Activated CD4-positive, CD25-positive, alpha-beta regulatory T cell (primary cell): ENCODE measurements at places on chromosomes 16 and 17.

- no peak for DNase-seq
Measured at GRCh38 chr17:29504711-29505110, 62.1 kb downstream of the ABHD15 start.

DNA sequence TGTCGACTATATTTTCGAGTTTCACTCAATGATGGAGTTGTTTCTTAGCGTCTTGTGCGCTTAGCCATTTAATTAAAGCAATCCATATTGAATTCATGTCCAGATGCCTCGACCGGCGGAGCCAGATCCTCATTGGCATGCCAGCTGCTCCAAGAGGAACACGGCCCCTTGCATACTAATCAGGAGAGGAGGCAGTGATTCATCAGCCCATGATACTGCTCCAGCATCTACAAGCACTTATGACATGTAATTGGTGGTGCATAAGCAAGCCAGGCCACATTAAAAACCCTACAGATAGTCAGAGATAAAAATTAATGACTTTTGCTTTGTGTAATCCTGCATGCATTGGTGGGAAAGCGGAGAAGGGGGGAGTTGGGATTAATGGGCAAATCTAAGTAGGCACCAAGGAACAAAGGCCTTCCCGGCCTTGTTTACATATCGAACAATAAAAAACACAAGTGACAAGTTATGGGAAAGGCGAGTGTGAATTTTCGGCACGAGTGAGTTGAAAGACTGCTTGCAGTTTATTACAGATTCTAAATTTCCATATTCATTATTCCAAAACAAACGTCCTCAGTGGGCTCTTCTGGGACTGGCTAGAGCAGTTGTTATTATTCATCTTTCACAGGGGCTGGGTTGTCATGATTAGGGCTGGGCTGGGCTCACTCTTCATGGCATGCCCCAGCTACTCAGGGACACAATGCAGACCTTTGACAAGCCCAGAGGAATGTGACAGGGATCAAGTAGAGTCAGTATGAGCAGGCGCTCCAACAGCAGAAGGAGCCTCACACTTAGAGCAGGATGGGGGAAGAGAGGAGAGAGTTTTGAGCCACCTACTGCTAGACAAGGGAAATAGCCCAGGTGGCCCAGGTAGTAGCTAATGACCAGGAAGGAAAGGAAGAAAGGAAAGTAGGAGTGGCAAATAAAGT is 281.7 kb upstream of the ZFHX3 start:
- DNase-seq = no peak

GRCh38 chr17:81733507-81734404 is 21.7 kb downstream of the SLC25A10 start:
- DNase-seq = peak; percentile 42

DNA sequence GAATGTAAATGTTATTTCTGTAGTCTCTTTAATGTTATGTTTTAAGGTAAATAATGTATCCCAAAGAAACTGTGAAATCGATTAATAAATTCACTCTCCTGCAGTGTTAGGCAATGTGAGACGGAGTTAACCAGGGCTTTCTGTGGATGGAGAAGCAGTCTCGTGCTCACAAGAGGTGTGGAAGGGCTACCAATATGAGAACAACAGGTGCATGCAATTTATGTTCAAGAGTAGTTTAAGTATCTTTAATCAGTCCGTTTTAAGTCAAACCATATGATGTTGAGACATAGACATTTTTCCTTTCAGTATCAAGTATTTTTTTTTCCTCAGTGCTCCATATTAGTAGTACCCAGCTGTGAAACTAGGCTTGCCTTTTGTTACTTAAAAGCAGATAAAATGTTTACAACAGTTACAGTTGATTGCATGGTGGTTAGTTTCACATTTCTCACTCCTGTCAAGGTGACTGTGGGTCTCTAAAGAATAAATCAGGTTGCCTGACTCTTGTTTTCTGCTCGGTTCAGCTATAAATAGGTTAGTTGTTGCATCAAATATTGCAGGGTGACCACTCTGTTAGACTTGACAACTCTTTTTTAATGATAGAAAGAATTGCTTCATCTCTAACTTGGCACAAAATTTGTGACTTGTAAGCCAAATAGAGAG is 54.4 kb downstream of the COX10 start:
- no peak for DNase-seq

DNA sequence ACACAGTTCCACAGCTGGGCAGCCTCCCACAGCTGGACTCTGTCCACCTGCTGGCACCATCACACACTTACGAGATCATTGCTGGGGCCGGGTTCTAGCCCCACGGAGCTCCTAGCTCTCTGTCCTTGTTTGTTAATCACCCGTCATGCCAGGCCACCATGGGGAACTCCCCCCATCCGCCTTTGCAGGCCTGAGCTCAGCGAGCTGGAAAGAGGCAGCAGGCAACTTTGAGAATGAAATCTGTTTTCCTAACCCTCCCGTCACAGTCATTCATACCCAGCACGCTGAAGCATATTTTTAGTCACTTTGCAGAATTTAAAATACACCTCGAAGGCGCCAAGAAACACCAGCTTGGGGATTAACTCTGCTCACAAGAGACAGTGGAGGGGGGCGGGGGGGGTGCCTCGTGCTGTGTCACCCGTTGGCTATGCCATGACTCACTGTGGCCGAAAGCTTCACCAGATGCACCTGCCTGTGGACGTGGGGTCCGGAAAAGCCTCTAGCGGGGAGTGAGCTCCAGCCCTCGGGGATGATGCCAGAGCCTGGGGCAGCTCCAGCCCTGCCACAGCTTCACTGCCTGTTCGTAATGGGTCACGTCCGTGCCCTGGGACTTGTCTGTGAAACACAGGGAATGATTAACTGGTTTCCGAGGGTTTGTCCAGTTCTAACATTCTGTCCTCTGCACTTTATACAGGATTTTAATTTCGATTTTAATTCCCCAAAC is 1.4 kb upstream of the SPNS2 start:
- DNase-seq = no peak

DNA sequence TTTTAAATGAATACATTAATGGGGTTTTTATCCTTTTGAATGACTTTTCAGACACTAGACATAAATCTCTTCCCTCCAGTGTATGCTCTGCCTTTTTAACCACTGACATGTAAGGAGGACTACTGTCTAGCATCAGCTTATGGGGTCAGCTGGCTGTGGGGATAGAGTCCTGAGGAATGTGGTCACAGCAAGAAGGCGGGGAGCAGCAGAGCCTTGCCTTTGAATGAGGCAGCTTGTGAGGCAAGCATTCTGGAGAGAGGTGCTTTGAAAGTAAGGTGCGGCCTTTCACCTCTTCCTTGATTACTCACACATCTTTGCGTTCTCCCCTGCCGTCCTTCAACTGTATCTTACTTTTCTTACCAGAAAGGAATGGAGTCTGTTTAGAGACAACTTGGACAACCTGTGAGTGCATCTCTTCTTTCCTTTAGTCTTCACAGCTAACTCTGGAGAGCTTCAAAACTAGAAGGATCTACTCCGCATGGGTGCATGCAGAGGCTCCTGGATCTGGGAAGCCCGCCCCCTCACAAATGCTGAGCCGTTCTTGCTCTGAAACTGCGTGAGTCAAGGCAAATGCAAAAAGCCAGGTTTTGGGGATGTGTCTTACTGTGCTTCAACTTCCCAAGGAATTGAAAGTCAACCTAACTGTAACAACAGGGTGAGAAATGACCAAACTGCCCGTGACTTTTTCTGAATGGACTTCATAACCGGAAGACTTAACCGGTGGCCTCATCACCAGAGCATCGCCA is 49.9 kb downstream of the ADCY7 start:
- no peak for DNase-seq

DNA sequence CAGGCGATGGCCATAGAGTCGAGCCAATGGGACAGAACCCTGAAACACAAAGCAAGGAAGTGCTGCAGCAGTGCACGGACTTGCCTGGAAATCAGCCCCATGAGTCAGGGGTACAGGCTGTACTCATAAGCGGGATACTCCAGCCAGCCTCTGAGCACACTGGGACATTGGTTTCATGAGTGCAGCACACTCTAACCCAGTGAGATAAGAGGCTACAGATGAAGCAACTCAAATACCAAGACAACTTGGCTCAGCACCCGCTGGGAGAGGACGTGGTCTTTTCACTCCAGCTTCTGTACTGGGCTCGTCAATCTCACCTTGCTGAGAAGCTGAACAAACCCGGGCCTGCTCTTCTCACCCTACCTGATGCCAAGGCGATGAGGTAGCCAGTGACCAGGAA is 98.2 kb downstream of the AXIN2 start:
- DNase-seq = no peak

- DNase-seq = peak; percentile 41
Measured at GRCh38 chr16:68370581-68371275, 59.9 kb downstream of the PRMT7 start.

DNA sequence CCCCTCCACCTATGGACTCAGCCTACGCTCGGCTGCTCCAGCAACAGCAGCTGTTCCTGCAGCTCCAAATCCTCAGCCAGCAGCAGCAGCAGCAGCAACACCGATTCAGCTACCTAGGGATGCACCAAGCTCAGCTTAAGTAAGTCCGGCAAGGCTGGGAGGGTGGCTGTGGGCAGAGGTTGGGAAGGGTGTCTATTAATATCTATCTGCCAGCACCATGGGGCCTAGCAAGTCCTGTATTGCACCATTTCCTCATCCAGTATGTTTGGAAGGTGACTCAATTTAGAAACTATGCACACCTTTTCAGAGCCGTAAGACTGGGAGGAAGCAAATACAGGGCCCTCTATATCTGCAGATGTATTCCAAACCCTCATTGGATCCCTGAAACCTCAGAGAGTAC is 45.0 kb upstream of the ARHGAP44 start:
- DNase-seq = no peak

DNA sequence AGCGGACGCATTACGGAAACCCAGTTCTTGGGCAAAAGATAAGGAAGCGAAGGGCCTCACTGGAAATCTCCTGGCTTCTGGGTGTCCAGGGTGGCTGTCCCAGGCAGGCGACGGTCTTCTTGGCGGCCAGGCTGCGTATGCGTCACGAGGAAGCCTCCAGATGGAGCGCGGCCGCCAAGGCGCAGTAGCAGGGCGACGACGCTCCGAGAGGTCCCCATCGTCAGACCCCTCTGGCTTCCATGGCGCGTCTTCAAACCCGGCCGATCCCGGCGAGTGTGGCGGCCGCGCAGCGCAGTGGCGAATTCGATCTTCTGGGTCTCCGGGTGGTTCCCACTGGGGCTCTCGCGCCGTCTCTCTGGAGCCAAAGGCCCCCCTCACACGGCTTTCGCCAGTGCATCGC is 13.8 kb upstream of the ANKRD40CL start:
- DNase-seq = no peak

- no peak for DNase-seq
Measured at GRCh38 chr17:50263331-50264262, 10.7 kb upstream of the TMEM92 start.
